ENCODE measurements at places on chromosomes 16 and 17.

DNA sequence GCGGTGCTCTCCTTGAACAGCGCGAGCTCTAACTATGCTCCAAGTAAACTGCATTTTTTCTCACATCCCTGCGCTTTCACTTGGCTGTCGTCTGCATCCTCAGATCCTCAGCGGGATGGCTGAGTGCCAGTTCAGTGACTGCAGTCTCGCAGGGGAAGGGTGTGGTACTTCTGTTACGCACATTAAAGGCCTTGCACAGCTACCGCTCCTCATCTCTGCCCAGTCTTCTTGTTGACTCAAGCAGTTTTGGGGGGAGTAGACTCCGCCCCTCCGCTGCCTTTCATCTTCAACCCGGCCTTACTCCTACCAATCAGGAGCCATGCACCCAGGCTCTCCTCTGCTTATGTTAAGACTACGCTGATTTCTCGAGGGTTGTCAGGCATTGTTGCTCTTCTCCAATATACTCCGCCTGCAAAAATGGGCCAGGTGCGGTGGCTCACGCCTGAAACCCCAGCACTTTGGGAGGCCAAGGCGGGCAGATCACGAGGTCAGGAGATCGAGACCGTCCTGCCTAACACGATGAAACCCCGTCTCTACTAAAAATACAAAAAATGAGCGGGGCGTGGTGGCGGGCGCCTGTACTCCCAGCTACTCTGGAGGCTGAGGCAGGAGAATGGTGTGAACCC lies 10.0 kb downstream of the ATP5PD start:
- no peak overlapping the region for H3K27ac ChIP-seq
- no peak overlapping the region for H3K4me3 ChIP-seq

GRCh38 chr17:78678222-78678557 lies 101.0 kb upstream of the DNAH17 start:
- no peaks in the 10 kb centered on the region for H3K27me3 ChIP-seq
- DNase-seq = no peak
- H3K36me3 ChIP-seq = peaks cover 39% of the 10 kb centered on the region
- peaks cover 18% of the 10 kb centered on the region for H3K4me1 ChIP-seq

DNA sequence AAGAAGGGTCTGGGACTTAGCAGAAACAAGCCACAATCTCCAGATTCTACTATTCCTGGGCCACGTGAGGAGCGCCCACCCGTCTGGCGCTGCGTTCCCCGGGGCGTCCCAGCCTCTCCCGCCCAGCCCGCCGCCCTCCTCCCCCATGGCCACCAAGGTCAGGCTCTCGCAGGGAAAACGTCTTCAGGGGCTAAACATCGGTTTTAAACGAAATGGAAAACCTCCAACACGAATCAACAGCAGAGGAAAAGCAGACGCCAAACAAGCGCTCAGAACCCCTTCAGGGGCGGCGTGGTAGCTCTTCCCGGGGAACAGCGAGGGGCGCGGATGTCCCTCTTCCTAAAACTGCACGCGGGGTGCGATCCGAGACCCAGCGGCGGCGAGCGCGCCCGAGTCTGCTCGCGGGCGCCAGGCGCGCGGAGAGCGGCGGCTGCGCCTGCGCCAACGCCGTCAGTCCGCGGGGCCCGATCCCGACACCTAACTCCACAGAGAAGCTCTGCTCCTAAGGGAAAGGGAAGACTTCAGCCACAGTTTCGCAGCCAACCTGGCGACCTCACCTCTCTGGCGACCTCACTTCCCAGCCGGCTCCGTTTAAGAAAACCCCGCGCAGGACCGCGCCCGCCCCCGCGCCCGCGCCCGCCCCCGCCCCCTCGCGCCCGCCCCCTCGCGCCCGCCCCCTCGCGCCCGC lies 505 bp upstream of the COG1 start:
- peak; percentile 93 for DNase-seq
- peak overlapping the region; percentile 96 for H3K4me3 ChIP-seq
- H3K27me3 ChIP-seq = no peaks in the 10 kb centered on the region
- peak overlapping the region; percentile 88 for H3K27ac ChIP-seq

DNA sequence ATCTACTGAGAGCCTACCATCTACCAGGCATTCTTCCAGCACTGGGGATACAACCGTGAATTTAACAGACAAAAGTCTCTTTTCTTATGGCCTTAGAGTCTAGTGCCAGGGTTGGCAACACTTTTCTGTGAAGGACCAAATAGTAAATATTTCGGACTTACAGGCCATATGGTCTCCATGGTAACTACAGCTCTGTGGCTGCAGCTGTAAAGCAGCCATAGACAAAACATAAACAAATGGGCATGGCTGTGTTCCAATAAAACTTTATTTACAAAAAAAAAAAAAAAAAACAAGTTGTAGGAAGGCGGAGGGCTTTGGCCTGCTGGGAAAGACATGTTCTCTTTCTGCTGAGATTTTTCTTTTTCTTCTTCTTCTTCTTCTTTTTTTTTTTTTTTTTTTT lies 98.7 kb downstream of the ABCC12 start:
- H3K27ac ChIP-seq = no peak overlapping the region
- no peaks in the 10 kb centered on the region for H3K4me1 ChIP-seq
- no peak overlapping the region for H3K4me3 ChIP-seq
- peaks cover 12% of the 10 kb centered on the region for H3K27me3 ChIP-seq
- H3K36me3 ChIP-seq = no peaks in the 10 kb centered on the region

All from SJSA1 (cell line).